ENCODE measurements at places on chromosomes 16 and 17.

GRCh38 chr16:1002399-1003166 is 21.0 kb downstream of the SOX8 start:
- DNase-seq, result peak; percentile 63

DNA sequence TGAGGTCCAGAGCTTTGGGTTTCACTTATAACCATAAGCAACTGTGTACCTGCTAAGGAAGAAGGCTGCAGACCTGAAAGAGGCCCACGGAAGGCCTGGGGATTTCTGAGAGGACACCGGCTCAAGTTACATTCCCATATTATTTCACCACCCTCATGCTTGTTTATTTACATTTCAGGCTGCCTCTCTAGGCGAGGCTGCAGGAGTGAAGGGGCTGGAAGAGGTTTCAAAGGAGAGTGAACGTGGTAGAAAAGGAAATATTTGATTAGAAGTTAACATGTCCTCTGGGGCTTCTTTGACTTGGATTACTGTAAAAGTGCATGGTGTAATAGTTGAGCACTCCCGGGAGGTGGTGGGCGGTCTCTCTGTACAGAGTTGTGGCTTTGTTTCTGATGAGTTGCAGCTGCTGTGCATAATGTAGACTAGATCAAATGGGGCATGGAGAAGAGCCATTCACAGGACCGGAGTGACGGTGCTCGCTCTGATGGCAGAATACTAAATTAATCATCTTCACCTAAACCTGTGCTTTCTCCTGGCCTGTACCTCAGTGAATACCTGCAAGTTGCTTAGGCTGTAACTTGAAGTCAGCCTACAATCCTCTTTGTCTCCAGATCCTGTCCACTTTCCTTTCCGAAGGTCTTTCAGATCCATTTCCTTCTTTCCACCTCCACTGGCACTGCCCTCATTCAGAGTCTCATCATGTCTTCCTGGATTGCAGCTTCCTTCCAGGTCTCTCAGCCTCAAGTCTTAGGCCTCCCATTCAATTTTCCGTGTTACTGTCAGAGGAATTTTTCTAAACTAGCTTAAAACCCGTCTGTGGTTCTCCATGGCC is 1.9 kb upstream of the CPD start:
- DNase-seq, result peak; percentile 55

- no peak for DNase-seq
Observed at GRCh38 chr16:57297856-57298255, 13.4 kb upstream of the PLLP start.

- no peak for DNase-seq
Observed at GRCh38 chr16:89453501-89454321, 36.6 kb downstream of the ANKRD11 start.

DNA sequence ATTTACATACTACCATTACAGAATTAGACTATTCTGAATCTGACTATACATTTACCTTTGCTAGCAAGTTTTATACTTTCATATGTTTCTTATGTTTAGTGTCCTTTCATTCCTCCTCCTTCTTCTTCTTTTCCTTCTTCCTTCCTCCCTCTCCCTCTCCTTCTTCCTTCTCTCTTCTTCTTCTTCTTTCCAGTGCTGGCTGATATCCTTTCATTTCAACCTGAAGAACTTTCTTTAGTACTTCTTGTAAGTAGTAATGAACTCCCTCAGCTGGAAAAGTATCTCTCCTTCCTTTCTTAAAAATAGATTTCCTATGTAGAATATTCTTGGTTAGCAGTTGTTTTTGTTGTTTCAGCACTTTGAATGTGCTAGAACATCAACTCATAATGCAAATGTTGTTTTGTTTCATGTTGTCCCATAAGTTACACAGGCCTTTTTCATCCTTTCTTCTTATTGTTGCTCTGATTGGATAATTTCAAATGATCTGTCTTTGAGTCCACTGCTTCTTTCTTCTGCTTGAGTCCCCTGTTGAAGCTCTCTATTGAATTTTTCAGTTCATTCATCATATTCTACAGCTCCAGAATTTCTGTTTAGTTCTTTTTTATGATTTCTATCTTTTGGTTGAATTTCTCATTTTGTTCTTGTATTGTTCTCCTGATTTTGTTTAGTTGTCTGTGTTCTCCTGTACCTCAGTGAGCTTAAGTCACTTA is 15.1 kb upstream of the TBX4 start:
- no peak for DNase-seq

DNA sequence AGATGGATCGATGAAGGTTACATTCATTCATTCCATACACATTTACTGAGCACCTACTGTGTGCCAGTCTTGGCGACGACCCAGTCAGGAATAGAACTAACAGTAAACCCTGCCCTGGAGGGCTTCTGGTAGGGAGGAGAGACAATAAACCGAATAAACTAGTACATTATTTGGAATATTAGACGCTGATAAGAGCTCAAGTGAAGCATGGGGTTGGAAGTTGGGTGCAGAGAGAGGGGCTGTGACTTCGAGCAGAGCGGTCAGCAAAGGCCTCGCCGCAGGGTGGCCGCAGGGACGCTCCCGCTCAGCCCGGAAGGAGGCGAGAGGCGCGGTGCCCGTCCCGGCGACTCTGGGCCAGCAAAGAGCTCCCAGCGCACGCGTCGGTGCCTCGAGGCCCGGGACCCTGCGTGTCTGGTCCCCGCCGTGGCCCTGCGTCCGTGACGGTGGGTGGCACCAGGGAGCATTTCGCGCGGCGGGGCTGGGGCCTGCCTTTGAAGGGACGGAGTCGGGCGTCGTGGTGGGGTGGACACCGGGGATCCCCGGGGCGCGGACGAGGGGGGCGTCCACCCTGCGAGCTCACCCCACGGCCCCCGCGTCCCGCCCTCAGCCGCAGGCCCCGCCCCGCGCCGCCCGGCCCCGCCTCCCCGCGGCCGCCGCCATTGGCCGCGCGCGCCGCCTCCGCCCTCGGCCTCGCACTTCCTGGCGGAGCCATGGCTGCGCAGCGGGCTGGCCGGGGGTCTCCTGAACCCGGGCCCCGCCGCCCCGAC is at the start of gene KLHL36:
Gene KLHL36 (plus strand): TSS at position 684 of the 767 bp plus-strand sequence. CDS start 2,357 bp downstream, outside the sequence.
- DNase-seq, result no peak

GRCh38 chr16:21023509-21024202 is 123.1 kb downstream of the LYRM1 start:
- no peak for DNase-seq

- DNase-seq, result no peak
Observed at GRCh38 chr16:918741-919657, 51.8 kb downstream of the LMF1 start.

DNA sequence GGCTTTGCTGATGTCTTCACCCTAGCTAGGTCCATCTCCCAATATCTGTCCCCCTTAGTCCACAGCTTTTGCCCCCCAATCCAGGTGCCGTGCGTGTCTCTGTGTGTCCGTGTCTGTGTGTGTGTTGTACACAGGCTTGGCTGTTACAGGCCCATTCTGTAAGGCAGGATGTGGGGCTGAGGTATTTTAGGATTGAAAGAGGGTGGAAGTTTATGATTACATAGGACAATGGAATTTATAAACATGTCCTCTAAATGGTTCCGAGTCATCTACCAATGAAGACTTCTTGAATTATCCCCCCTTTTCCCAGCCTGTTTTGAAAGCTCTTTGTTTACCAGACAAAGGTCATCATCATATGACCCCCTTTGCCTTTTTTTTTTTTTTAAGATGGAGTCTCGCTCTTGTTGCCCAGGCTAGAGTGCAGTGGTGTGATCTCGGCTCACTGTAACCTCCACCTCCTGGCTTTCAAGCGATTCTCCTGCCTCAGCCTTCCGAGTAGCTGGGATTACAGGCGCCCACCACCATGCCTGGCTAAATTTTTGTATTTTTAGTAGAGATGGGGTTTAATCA is 21.9 kb downstream of the ACE start:
- peak; percentile 35 for DNase-seq

All from HFF-Myc (cell line).